ENCODE measurements at places on chromosomes 7 and 10.

DNA sequence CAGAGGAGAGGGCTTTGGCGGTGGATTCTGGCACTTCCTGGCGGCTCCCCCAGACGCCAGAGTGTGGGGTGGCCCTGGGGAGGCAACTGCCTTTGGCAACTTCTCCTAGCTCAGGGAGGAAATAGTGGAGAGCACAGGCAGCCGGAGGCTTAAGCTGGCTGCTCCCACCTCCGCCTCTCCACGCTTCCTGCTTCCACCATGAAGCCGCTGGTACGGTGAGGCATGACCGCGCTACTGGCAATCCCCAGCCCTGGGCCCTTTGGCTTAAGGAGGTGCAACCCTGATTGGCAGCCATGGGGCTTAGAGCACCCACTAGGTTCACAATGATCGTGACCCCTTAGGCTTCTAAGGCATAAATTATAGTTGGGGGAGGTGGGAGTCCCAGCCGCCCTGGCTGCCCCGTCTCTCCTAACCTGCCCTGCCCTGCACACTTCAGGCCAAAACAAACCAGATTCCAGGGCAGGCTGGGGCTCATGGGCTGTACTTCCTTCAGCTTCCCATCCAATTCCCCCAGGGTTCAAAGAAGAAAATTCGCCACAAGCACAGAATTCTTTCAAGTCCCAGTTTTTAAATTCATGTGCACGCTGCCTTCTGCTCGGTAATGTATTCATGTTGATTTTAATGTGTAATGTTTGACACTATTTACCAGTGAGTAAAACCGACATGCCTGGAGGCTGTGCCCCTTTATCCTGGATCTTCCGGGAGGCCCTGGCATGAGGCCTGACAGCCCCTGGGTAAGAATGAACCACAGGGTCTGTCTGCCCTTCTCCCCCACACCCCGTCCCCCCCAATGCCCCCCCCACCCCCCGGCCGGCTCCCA lies 90.7 kb upstream of the LRRC4 start:
- DNase-seq: no peak

- DNase-seq: peak; percentile 5
Observed at GRCh38 chr10:126387041-126387921, 996 bp downstream of the ADAM12 start.

DNA sequence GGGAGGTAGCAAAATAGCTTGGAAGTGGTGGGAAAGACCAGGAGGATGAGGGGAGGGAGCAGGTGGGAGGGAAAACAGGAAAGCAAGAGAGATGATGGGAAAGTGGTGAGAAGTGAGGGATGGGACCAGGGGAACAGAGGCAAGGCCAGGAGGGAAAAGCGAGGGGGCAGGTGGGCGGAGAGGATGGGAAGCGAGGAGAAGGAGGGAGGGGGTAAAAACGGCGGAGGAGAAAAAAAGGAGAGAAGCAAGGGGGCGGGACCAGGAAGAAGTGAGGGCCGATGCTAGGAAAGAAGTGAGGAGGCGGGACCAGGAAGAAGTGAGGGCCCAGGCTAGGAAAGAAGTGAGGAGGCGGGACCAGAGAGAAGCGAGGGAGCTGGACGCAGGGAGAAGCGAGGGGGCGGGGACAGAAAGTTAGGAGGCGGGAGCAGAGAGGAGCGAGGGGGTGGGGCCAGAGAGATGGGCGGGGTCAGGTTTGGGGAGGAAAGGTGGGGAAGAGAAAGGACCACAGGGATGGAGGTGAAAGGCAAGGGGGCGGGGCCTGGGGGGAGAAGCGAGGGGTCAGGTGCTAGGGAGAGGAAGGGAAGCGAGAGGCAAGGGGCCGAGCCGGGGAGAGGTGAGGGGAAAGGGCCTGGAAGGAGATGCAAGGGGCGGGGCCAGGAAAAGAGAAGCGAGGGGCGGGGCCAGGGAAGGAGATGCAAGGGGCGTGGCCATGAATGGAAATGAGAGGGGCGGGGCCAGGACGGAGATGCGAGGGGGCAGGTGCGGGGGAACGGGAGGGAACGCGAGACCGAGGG lies 984 bp downstream of the SMURF1 start:
- DNase-seq: peak; percentile 66

- DNase-seq: no peak
Observed at GRCh38 chr7:154781369-154782303, 221.3 kb downstream of the PAXIP1 start.
